Astrocyte of the hippocampus (primary cell): ENCODE measurements at places on chromosomes 5 and 9.
A peak's percentile ranks its signal among the peaks of the same experiment; 100 is the strongest.

DNA sequence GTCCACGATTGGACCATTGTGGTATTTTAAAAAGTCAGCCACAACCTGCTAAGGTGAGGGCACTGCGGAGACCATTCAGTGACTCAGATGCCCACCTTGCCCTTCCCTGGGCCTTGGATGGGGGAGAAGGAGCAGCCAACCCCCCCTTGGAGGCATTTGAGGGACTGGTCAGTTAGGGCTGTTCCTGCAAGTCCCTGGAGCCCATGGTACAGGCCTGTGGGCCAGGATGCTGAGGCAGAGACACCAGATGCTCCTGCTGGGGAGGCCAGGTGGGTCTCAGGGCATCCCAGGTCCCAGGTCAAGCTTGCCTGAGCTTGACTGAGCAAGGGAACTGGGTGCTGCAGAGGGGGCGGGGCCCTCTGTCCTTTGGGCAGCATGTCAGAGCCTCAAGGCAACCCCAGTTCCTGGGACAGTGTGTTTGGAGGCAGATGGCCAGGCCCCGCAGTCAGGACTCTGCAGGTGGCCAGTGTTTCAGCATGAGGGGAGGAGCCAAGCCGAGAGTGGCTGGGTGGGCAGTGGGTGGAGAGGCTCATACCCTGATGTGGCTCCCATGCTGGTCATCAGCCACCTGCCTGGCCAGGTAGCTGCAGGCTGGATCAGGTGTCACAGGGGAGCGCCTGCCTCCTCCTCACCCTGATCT is 27.5 kb downstream of the SLC6A3 start:
- no peak for DNase-seq

DNA sequence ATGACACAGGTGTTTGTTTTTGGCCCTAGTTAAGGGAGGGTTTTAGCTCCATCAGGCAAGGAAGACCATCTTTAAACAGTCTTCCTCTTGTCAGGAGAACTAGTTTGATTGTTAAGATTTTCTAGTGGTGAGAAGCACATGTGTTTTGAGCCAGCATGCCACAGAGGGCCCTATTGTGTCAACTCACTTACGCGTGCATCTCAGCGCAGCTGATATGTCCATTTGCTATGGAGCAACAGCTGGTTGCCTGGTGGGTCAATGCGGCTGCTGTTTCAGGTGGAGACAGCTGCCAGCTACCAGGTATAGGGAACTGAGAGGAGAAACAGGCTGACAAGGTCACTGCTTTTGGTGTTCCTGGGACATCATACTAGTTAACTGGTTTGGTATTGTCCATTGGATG is 100.5 kb upstream of the PRRC1 start:
- DNase-seq, result no peak

DNA sequence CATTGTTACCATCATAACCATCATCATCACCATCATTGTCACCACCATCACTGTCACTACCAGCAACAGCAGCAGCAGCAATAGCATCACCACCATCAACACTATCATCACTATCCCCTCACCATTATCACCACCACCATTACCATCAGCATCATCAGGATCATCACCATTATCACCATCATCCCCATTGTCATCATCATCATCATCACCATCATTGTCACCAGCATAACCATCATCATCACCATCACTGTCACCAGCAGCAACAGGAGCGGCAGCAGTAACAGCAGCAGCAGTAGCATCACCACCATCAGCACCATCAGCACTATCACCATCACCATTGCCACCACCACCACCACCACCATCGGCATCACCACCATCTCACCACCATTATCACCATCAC is 48.4 kb downstream of the S1PR3 start:
- no peak for DNase-seq

GRCh38 chr9:87527211-87527916 is 29.7 kb downstream of the DAPK1 start:
- DNase-seq, result no peak

DNA sequence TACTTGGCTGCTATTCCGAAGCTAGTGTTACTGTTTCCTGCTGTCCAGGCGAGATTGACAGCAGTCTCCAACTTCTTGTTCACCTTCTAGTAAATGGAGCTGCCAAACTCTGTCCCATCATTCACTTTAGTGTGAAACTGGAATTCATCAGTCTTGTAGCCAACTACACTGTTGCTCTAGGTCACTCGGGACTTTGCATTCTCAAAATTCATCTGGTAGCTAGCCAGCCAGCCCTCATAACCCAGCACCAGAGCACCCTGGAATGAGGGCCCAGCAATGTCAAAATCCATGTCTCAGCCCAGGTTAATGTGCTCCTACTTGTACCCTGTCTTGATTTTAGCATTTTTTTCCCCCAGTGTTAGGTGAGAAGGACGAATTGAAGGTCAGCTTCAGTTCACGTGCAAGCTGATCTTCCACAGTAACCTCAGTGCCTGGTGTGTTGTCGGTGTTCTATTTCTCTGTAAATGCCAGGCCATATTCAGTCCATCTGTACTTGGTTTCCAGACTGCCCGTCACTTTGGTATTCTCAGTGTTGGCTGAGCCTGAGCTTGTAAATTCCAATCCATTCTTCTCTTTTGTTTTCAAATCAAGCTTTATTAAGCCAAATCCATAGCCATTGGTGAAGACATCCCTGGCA is 28.9 kb downstream of the ZNF169 start:
- no peak for DNase-seq

DNA sequence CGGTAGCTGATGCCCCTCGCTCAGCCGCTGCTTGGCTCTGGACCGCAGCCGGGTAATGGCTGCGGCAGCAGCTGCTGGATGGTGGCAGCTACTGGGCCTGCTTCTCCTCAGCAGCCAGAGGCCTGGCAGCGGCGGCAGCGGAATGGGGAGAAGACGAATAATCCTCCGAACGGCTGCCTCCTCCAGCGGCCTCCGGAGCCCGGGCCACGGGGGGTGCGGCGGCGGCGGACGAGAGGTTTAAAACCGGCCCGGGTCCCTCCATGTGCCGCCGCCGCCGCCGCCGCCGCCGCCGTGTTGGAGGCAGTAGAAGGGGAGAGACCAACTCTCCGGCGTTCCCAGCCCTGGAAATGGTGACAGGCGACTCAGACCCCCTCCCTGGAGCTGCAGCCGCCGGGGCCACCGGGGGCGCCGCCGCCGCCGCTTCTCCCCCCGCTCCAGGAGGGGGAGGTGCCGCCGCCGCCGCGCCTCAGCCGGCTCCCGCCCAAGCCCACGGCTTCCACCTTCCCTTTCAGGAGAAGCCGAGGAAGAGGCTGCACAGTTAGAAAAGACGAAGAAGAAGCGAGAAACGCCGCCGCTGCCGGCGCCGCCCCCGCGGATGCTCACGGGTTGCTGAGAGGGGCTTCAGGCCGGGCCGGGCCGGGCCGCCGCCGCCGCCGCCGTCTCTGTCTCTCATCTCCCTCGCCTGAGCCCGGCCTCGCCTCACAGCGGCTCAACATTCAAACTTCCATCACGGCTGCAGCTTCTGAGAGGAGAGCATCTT is 118.4 kb upstream of the PRSS3 start:
- peak; percentile 63 for DNase-seq

DNA sequence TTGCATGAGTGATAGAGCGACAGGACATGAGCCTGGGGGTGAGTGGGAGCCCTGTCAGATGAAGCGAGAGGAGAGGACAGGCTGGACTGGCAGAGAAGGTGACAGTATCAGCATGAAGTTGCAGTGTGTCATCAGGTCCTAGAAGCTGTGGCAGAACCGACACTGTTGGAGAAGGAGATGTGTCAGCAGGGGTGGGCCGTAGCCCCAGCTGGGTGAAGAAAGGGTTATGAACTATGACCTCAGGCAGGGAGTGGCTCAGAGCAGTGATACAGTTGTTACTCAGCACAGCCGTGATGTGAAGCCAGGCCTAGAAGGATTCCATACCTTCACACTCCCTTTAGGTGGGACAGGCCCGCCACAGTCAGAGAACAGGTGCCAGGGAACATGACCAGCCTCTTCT is 7.6 kb downstream of the PCYOX1L start:
- no peak for DNase-seq
